Coronary artery (tissue), 2 donors: ENCODE measurements at places on chromosomes 1 and 21.
A peak's percentile ranks its signal among the peaks of the same experiment; 100 is the strongest.

DNA sequence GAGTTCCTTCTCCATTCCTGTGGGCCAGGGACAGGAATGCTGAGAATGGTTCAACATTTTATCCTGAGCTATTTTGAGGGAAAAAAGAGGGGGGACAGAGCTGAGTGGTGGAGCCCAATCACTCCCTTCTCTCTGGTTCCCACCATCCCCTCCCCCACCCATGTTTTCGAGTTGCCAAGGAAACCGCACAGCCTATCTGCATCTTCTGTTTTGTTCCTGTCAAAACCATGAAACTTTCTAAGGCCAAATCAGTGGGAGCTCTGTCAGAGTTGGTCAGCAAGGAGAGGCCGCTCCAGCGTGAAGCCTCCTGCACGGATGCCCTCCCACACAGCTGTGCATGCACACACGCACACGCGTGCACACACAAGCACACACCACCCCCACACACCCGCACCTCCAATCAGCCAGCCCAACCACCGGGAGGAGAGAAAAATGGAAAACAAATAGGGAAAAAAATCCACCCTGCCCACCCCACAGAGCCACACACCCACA, 54.5 kb upstream of the ATP2B4 start:
- DNase-seq = peak; percentile 88

- no peak for DNase-seq
Measured at GRCh38 chr21:16250273-16250672, 520.5 kb downstream of the USP25 start.

DNA sequence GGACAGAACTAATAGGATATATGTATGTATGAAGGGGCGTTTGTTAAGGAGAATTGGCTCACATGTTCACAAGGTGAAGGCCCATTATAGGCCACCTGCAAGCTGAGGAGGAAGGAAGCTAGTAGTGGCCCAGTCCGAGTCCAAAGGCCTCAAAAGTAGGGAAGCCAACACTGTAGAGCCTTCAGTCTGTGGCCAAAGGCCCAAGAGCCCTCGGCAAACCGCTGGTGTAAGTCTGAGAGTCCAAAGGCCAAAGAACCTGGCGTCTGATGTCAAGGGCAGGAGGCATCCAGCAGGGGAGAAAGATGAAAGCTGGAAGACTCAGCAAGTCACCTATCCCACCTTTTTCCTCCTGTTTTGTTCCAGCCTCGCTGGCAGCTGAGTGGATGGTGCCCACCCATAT, 24.5 kb downstream of the BACH1 start:
- no peak for DNase-seq

- peak; percentile 54 for DNase-seq
Measured at GRCh38 chr1:29669158-29669871, 433.0 kb downstream of the PTPRU start.

- DNase-seq = no peak
Measured at GRCh38 chr1:79460773-79461436, 454.4 kb upstream of the ADGRL4 start.

DNA sequence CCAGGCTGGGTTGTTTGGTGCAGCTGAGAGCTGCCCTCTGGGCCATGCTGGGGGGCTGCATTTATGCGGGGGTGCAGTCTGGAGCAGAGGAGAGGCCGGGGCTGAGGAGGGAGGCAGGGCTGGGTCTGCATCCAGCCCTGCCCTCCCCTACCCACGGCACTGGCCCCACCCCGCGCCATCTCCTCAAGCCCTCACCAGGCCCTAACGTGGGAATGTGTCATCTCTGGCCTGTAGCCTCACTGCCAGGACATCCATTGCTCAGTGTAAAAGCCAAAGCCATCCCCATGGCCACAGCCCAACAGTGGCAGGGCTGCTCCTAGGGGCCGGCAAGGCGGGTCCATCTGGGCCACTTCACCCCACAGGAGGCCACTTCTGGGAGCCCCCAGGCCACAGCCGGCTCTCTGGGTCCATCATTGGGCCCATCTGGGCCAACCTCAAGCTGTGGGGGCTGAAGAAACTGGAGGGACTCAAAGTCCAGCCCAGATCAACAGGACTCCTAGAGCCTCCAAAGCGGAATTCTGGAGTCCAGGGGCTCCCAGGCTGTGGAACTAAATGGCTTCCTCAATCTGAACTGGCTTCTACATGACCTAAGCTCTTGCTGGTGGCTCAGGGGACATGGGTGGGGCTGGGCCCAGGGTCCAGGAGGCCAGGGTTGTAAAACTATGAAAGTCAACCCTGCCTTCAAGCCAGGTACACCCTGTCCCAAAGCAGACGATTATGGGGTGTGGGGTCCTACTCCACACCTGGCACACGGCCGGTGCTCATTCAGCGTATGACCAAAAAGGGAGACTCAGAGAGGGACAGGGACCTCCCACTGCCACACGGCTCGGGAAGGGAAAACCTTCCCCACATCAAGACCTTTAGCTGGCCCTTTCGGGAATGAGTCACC, 32.6 kb downstream of the RUNX3 start:
- DNase-seq = peak; percentile 58

- no peak for DNase-seq
Measured at GRCh38 chr1:170619241-170620028, 44.5 kb upstream of the PRRX1 start.
